ENCODE measurements at places on chromosomes 4 and X.

GRCh38 chr4:16238327-16238726 is 12.1 kb upstream of the TAPT1 start:
- no peak for DNase-seq

DNA sequence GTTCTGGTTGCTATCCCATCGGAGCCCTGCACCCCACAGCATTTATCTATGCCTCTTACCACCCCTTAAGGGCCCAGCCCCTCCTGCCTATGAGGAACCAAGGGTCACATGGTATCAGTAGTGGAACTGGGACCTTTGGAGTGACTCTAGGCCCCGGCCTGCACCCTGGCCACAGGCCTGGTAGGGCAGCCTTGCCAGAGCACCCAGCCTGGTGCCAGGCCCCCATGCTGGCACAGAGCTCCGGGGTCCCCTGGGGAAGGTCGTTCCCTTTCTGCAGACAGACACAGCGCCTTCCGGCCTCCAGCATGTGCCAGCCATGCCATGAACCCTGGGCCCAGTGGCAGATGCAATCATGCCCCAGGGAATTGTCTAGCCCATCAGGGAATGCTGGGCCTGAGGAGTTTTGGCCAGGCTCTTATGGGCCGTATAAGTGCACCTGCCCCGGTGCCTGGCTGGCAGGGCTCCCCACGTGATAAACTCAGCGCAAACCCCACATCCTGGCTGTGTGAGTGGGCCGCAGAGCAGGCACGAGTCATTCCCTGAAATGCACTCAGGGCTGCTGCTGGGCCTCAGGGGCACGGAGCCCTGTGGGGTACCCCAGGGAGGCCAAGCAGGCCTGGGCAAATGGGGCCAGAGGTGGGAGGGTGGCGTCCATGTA is 19.8 kb upstream of the ADD1 start:
- DNase-seq: no peak

GRCh38 chr4:113645771-113646441 is 115.6 kb downstream of the CAMK2D start:
- DNase-seq: no peak

DNA sequence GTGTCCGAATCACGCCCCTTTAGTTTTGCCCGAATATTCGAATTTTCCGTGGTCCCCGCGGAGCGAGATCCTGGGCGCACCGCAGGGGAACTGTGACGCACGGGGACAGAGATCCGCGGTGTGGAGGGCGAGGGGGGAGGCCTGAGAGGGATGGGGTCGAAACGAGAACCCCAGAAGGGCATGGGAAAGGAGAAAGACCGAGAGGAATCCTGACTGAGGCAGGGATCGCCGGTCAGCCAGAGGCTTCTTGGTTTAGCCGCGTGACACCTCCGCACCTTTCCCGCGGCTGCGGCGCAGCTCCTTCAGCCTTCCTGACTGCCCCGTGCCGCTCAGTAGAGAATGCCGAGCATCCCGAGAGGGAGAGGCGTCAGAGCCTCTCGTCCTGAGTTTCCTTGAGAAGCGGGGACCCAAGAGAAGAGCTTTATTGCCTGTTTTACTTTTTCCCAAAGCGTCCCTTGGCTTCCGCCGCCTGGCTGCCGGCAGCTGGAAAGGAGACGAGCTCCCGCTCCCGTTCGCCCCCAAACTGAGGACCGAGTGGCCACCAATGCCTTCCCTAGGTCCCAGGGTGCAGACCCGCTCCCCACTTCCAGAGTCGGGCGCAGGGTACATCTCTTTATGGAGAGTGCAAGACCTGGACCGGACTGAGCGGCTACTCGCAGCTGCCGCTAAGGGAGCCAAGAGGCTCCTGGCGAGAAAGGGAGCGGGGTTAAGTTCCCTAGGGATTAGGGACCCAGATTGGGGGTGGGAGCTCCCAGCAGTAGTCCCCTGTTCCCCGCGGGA is 911 bp upstream of the GPR50 start:
- no peak for DNase-seq

DNA sequence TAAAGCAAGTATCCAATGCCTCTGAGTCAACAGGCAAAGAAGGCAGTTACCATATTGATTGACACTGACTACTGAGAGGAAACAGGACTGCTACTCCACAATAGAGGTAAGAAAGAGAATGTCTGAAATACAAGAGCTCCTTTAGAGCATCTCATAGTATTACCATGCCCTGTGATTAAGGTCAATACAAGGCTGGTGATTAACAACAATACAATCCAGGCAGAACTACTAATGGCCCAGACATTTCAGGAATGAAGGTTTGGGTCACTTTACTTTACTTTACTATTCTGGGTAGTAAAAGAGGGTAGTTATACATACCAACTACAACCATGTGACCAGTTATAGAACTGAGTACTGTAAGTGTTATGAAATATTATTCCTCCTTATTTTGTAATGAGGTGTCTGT is 44.5 kb downstream of the BRWD3 start:
- no peak for DNase-seq

DNA sequence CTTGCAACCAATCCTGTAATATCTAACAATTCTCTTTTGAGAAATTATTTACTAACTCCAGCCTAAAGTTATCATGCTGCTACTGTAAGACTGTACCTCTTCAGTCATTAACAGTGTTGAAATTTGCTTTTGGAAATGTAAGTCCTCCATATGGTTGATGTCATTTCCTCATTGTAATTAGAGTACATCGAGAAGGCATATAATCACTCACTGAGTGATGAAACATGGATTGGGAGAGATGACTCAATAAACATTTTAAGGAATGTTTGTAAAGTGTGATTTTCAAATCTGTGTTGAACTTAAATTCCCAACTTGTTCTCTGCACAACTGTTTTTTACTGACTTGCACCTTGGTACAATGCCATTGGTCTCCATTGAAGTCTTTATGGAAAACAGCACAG is 61.2 kb downstream of the HMGB2 start:
- DNase-seq: no peak

- no peak for DNase-seq
These were observed 17.5 kb upstream of the RAB9B start for GRCh38 chrX:103849558-103849957.

GRCh38 chr4:119794681-119795080 is 166.1 kb upstream of the PDE5A start:
- DNase-seq: no peak

- DNase-seq: no peak
These were observed 12.5 kb upstream of the CRLF2 start for GRCh38 chrX:1224954-1225353.

GRCh38 chr4:112517911-112518310 is 1.9 kb upstream of the NEUROG2 start:
- DNase-seq: no peak

GRCh38 chrX:136525738-136526606 is 6.0 kb upstream of the VGLL1 start:
- DNase-seq: no peak

GRCh38 chr4:39346856-39347519 is 19.2 kb downstream of the RFC1 start:
- no peak for DNase-seq

DNA sequence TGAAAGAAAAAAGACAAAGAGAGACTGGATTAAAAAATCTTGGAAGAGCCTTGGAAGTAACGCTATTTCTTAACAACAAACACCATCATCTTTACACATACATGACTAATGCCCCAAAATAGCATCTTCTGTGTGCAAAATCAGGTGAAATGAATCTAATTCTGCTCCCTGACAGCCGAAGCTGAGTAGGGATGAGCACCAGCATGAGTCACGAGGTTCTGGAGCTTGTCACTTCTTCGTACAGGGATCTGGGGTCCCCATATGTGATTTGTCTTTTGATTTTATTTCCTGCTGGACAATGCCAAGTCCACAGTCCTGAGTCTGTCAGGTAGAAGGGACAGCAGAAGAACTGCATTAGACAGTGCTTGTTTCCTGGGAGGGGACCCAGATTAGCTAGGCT is 55.9 kb downstream of the OSTC start:
- DNase-seq: no peak

DNA sequence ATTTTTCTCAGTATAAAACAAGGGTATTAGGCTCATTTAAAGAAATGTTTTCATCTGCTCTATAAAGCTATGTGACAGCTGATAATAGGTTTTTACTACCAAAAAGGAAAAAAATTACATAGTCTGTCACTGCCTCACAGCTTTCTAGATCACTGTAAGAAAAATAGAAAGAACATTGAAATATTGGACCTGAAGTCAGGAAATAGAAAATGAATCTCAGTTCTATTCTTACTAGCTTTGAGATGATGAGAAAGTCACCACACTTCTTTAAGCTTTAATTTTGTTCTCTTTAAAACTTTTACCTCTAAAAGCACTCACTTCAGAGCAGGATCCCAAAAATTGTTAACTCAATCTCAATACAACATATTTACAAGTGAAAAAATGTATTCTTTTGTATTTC is 45.3 kb upstream of the CAMK2D start:
- DNase-seq: no peak

DNA sequence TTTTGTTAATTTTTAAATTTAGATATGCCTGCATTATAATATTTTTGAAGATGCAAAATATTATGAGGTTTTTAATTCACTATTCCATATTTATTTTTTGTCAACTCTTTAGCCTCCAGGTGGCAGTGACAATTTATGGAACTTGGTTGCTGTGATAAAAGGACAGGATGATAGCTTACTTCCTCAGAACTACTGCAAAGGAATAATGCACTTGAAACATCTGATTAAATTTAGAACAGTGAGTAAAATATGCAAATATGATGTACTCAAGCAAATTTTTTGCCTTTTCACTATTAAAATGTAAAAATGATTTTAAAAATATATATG is 45.1 kb downstream of the SPATA4 start:
- DNase-seq: peak; percentile 20

GRCh38 chrX:18855919-18856644 is 127.8 kb downstream of the PHKA2 start:
- no peak for DNase-seq

DNA sequence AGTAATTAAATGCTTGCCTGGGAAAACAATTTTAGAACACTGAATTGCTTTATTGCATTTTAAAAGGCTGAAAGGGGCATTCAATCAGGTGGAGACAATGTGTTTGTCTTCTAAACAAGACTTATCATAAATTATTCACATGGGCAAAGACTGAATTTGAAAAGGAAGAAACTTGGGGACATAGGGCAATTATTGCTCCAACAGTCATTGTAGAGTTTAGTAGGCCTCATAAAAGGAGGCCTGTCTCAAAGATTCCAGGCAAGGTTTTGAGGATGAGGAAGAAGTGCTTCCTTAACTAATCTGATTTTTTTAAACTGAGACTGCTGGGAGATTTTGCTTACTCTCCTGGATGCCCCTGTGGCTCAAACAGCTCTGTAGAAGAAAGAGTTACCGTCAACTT is 174.4 kb upstream of the RPS6KA3 start:
- no peak for DNase-seq

- DNase-seq: no peak
These were observed 33.7 kb upstream of the ANKRD50 start for GRCh38 chr4:124745985-124746801.

DNA sequence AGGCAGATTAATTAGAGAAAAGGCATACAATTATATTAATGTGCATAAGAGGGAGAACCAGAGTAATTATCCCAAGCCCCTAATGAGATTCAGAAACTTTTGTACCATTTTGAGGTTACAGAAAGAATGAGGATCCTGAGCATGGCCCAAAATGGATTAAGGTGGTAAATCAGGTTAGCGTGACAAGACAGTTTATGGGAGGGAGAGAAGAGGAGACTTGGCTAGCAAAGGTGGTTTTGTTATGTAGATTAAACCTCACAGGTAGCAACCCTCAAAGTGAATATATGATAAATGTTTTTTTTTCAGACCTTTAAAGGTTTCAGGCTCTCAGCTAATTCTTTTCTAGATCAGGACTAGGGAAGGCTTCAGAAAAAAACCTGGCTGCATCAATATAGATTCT is 781.8 kb downstream of the FAM133A start:
- DNase-seq: no peak
